ENCODE measurements at places on chromosomes 4 and X. TPM values are rescaled to one million over a fixed set of nuclear protein-coding genes. Genes with fewer than 3 reads are reported as not detected.

NDP gene
- polyA plus RNA-seq = not detected

SH3D19 gene
- 13.6 TPM for polyA plus RNA-seq

FAAH2 gene
- polyA plus RNA-seq = 17.1 TPM

CETN2 gene
- 121 TPM for polyA plus RNA-seq

KLHL8 gene
- polyA plus RNA-seq = 5.9 TPM
